ENCODE measurements at places on chromosomes 5 and 9.

DNA sequence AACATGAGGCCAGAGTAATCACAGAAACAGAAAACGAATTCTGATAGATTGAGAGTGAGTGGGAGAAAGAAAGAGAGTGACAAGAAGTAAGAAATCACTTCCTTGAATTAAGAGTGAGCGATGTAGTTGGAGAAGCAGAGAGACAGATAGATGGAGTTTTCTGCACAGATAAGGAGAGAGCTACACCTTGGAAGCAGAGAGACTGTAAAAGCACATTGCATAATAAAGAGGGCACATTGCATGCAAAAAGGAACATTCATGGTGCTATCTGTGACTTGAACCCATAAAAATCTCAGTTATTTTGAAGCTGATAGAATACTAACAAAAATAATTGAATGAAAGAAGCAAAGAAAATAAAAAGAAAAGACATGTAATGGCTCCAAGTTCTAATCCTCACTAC is 943.8 kb downstream of the NR2F1-AS1 start:
- DNase-seq: no peak

DNA sequence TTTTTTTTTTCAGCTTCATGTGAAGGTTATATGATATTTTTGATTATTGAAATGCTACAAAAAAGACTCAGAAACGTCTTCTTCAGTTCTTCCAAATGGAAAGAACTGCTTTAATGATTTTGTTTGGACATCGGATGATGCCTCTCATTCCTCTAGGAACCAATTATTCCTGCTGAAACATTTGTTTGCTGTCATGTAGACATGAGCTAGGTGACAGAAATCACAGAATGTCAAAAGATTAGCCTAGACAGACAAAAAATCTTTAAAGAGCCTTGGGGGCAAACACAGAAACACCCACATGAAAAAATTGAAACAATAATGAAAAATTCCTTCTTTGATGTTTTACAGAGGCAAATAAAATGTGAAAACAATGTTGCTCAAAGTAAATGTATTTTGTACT is 244.2 kb upstream of the EDIL3 start:
- no peak for DNase-seq

DNA sequence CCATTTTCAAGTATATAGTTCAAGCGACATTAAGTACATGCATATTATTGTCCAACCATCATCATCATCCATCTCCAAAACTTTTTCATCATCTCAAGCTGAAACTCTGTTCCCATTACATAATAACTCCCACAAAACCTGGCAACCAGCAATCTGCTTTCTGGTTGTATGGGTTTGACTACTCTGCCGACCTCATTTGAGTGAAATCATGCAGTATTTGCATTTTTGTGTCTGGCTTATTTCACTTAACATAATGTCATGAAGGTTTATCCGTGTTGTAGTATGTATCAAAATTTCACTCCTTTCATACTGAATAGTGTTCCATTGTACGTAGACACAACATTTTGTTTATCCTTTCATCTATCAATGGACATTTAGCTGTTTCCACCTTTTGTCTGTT is 74.8 kb downstream of the SGCD start:
- no peak for DNase-seq

DNA sequence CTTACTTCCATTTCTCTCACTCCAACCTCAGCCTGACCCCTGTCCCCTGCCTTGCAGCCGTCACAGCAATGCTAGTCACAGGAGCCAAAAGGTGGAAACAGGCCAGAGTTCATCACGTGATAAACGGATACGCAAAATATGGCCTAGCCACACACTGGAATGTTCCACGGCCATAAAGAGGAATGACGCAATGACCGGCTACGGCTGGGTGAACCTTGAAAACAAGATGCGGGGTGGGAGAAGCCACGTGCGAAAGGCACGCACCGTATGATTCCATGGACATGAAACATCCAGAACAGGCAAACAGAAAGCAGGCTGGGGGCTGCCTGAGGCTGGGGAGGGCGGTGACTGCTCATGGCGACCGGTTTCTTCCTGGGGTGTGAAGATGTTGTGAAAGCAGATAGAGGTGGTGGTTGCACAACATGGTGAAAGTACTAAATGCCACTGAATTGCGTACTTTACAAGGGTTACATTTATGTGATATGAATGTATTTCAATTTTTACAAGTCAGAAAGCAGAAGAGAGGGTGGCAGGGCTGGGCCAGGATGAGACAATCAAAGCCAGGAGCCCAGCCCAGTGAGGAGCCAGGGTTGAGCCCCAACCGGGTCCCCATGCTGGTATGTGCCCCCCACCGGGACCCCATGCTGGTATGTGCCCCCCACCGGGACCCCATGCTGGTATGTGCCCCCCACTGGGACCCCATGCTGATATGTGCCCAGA is 117.8 kb upstream of the SARDH start:
- peak; percentile 95 for DNase-seq

- no peak for DNase-seq
Observed at GRCh38 chr5:178774446-178774845, 44.0 kb upstream of the ZNF354A start.

- DNase-seq: peak; percentile 45
Observed at GRCh38 chr5:96936431-96937320, 796 bp downstream of the LNPEP start.

- DNase-seq: no peak
Observed at GRCh38 chr5:171201310-171201709, 107.7 kb upstream of the TLX3 start.

DNA sequence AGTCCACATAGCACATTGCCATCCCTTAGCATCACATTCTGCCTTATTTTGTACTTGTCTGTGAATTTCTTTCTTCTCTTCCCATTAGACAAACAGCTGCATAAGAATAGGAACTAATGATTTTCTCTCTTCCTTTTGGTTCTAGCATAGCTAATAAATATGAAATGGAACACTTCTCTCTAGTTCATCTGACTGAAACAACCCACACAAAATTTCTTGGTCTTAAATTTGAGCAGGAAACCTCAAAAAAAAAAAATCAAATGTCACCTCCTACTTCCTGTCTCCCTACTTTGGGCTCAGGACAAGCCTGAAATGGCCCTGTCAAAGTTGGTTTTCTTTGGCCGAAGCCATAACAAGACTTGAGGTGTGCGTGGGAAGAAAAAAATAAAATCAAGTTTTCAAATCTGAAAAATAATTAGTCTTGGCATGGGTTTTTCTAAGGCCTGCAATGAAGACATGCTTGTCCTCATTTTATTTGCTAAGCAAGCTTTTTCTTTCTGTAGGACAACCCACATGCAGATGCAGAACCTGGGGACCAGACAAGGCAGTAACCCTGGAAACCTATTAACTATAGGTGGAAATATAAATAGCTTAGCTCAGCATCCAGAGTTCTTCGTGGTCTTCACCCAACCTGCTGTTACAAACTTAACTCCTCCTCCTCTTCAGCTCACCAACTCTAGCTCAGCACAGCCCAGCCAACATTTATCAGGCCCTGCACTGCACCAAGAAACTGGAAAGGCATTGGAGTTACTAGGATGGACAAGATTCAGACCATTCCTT is 523.5 kb upstream of the KLF4 start:
- DNase-seq: no peak

- no peak for DNase-seq
Observed at GRCh38 chr9:85182383-85182782, 512.9 kb downstream of the NTRK2 start.

- DNase-seq: no peak
Observed at GRCh38 chr5:174293006-174293405, 247.5 kb downstream of the NSG2 start.

DNA sequence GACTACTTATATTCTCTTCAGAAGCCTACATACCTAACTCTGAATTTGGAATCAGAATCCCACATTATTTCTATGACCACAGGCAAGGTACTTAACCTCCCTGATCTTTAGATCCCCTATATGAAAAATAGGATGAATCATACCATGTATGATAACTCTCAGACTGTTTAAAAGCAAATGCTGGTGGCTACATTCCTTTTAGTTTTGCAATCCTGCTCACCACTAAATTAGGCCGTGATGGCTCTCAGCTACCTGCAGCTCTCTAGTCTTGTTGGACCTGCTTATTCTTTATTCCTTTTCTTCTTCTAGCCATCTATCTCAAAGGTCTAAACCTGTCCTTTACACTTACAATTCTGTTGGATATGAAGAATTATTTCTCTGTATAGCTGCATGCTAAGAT is 303.4 kb upstream of the ATP10B start:
- no peak for DNase-seq

- no peak for DNase-seq
Observed at GRCh38 chr9:95981761-95982390, 106.4 kb downstream of the ERCC6L2 start.

DNA sequence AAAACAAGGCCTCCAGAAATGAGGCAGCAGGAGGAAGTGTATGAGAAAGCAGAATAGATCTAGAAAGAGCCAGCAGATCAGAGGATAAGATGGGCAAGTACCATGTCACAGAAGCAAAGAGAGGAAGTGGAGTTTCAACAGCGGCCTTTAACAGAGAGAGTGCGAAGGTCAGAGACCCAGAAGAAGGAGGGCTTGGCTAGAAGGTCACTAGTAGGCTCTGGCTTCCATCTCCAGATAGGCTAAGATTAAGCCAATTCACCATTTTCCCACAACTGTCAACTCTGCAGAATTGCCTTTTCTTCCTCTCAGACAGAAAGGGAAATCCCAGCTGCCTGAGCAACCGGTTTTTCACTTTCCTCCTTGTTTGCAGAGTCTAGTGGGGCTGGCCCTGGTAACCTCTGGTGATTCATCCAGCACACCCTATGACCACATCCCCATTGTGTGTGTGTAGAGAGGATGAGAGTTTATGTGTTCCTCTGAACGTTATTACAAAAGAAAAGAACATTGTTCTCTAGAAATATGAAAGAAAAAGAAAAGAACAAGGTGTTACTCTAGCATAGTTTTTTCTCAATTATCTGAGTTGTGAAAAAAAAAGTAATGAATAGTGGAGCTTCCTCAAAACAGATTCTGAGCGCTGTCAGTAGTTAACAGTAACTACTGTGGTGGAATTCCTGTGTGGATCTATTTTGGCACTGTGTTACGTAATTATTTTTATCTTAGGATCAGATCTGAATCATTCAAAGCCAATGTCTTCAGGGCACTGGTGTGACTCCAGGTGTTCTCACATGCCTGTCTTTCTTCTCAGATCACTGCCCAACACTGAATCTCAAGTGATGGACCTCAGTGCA is 220.4 kb downstream of the ARRDC3 start:
- DNase-seq: peak; percentile 85

GRCh38 chr5:33637011-33637410 is 196.2 kb downstream of the TARS1 start:
- no peak for DNase-seq

DNA sequence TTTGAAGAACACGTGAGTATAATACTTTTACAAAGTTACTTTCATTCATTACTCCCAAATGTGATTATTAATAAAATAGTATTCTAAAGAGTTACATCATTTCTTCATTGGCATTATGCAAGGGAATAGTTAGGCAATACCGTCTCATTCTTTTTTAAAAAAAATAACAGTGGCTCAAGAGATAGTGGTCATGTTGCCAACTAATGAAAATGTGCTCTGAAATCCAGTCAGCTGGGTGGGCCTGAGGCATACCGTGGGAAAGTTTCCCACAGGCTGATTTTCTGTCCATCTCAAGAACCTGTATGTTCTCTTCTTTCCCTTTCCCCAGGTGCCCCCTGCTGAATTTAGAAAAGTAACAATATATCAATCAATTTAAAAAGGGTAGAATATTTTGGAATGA is 40.8 kb upstream of the ROPN1L start:
- no peak for DNase-seq

GRCh38 chr9:4341554-4341953 is 41.7 kb upstream of the GLIS3 start:
- DNase-seq: no peak

GRCh38 chr5:65203746-65204145 is 278.0 kb downstream of the ADAMTS6 start:
- DNase-seq: no peak

GRCh38 chr5:151038801-151039238 is 18.4 kb downstream of the GPX3 start:
- peak; percentile 30 for DNase-seq

GRCh38 chr5:123819386-123819785 is 307.4 kb downstream of the CSNK1G3 start:
- DNase-seq: no peak

- no peak for DNase-seq
Observed at GRCh38 chr9:121985792-121986494, 107.2 kb downstream of the TTLL11 start.

GRCh38 chr5:95986001-95986400 is 24.4 kb upstream of the ELL2 start:
- DNase-seq: no peak

GRCh38 chr5:61635271-61635670 is 303.2 kb downstream of the ZSWIM6 start:
- no peak for DNase-seq

- DNase-seq: no peak
Observed at GRCh38 chr9:109064963-109065702, 51.8 kb upstream of the CTNNAL1 start.

DNA sequence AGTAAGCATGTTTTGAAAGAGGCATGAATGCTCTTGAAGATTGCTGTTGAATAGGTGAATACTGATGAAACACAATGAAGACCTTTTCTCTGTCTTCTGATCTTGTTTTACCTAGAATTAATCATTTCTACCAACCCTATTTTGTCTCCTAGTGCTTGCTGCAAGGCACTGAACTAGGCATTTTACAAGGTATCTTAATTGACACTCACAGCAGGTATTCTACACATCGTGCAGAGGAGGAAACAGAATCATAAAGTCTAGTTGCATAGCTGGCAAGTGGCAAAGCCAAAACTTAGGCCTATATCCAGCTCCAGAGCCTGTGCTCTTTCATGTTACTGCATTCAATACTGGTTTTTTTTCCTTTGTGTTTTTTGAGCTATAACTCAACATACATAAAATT is 50.7 kb downstream of the CTNNA1 start:
- DNase-seq: no peak

DNA sequence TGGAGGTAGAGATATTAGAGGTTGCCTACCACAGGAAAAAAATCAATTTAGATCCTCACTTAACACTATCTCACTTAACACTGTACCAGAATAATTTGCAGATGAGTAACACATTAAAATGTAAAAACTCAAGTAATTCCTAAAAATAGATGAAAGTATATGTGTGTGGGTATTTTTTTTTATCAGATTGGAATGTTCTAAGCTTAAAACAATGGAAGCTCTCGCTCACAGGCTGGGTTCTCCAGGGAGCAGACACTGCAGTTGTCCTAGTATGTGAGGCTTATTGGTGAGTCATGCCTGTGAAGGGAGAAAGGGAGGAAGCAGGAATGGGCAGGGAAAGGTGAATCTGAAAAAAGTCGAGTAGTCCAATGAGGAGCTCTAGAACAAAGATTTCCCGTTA is 181.3 kb upstream of the ZNF608 start:
- no peak for DNase-seq

GRCh38 chr9:125508249-125508648 is 198.8 kb downstream of the MAPKAP1 start:
- no peak for DNase-seq

- DNase-seq: no peak
Observed at GRCh38 chr5:111954516-111955395, 197.8 kb upstream of the NREP start.

- no peak for DNase-seq
Observed at GRCh38 chr9:92607088-92607487, 62.8 kb downstream of the IPPK start.

- no peak for DNase-seq
Observed at GRCh38 chr5:131944702-131945550, 537 bp downstream of the MEIKIN start.

GRCh38 chr5:33072296-33072695 is 361.2 kb downstream of the NPR3 start:
- DNase-seq: no peak
